ENCODE measurements at places on chromosomes 1 and 21.

DNA sequence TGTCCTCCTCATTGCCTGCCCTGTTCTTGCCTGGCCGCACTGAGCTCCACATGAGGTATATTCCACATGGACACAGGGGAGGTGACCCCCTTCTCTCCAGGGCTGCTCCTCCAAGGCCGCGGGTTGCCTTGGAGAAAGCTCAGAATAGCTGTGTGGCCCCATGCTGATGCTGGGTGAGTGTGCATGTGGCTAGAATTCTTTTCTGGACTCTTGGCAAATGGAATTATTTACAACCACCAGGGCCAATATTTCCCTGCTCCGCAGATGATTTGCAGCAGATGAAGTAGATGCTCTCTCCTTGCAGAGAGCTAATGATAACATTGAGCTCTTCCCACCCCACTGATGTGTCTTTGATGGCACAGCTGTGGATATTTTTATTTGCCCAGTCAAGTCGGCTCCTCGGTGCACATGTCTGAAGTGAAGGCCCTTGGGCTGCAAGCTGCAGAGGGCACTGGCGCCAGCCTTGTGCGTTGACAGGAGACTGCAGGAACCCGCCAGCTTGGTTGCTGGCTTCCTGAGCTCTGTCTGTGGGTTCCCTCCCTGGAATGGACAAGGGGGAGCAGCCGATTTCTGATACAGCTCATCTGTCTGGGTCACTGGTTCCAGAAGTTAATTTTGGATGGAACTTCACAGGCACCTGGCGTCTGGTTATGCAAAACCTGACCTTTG lies 404.7 kb upstream of the VAMP3 start:
- DNase-seq, result no peak

- DNase-seq, result no peak
These were observed 33.7 kb downstream of the SPTA1 start for GRCh38 chr1:158652721-158653334.

DNA sequence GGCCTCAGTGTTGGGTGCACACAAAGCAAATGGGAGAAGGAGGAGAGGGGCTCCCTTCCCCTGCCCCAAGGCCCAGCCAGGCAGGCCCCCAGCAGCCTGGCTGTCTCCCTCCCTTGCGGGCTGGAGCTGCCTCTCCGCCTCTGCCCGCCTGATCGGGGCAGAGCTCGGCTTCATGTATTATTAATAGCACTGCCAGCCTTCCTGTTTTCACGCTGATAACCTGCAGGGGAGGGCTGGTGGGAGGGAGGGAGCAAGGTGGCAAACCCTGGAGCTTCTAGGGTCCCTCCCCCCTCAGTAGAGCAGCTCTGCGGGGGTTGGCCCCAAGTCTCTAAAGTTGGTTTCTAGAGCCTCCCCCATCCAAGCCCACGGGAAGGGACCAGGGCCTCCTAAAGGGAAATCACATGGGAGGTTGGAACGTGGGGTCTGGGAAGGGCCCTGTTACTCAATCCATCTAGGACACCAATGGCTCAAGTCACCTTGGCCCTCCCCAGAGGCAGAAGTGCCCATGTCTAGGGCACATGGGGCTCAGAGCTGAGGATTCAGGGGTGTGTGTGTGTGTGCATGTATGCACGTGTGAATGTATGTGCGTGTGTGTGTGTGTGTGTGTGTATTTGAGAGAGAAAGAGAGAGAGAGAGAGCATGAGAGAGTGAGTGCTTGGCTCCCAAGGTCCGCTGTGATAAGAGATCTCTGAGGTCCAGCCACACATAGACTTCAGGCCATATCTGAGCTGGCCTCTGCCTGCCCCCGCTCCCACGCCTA lies 21.8 kb upstream of the POU3F1 start:
- no peak for DNase-seq

DNA sequence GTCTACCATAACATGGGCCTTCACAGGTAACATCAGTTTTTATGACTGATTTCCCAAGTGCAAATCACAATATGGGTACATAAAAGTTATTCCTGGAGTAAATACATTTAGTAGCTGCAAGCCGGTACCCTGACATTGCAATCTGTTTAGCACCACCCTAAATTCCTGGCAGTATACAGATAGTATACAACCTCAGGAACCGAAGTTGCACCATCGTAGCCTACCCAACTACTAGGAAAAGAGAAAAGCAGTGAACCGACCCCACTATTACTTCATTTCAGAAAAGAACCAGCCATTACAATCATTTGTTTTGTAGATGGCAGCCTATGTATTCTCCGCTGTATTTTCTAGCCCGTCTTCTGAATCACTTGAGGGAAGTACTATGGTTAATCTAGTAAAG lies 1.1 kb downstream of the ADIPOR1 start:
- DNase-seq, result no peak

GRCh38 chr1:42934541-42935312 lies 23.9 kb downstream of the SLC2A1 start:
- DNase-seq, result no peak

- no peak for DNase-seq
These were observed 482.1 kb downstream of the RWDD3 start for GRCh38 chr1:95716097-95716496.

GRCh38 chr1:93323185-93323820 lies 22.4 kb upstream of the DR1 start:
- no peak for DNase-seq

DNA sequence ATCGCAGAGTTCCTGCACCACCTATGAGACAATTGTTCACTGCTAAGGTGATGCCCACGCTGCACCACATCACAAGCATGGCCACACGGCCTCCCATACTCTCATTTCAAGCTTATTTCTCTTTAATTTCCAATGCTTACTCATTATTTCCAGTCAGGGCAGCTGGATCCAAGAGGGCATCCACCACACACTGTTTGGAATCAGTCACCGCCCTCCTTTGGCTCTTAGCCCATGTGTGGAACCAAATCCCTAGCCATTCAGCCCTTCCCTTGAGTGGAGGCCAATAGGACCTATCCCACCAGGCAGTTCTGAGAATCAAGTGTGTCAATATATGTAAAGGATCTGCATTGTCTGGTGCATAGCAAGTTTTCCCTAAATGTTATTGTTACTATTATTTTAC lies 26.3 kb upstream of the PALMD start:
- no peak for DNase-seq

- no peak for DNase-seq
These were observed 79.3 kb upstream of the SPAG17 start for GRCh38 chr1:118264343-118264742.

- no peak for DNase-seq
These were observed 1.9 kb upstream of the COL8A2 start for GRCh38 chr1:36126797-36127500.

GRCh38 chr1:244968471-244968871 lies 104.1 kb upstream of the HNRNPU start:
- DNase-seq, result no peak

- DNase-seq, result no peak
These were observed 26.6 kb downstream of the IL6R start for GRCh38 chr1:154431586-154432373.

- no peak for DNase-seq
These were observed 33.1 kb downstream of the NFIA start for GRCh38 chr1:61115436-61115835.

DNA sequence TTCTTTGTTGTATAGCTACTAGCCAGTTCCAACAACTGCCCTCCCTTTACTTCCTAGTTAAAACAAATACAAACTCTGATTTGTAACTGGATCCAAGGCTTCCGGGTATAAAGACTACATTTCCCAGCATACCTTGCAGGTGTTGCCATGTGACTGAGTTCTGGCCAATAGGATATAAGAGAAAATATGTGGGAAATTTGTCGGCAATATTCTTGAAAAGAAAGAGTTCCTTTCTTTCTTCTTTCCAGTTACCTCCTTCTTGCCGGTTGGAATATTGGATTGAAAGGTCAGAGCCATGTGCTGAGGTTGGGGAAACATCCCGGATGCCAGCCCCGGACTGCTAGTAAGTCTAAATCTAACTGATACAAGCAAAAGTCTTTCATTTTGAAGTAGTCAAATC lies 23.0 kb upstream of the ZBTB40 start:
- no peak for DNase-seq

All from GM06990 (cell line).